CD4-positive, alpha-beta T cell treated with Interleukin-2 at 100 ng/mL for 4 hours (primary cell): ENCODE measurements at places on chromosomes 7 and 10.

DNA sequence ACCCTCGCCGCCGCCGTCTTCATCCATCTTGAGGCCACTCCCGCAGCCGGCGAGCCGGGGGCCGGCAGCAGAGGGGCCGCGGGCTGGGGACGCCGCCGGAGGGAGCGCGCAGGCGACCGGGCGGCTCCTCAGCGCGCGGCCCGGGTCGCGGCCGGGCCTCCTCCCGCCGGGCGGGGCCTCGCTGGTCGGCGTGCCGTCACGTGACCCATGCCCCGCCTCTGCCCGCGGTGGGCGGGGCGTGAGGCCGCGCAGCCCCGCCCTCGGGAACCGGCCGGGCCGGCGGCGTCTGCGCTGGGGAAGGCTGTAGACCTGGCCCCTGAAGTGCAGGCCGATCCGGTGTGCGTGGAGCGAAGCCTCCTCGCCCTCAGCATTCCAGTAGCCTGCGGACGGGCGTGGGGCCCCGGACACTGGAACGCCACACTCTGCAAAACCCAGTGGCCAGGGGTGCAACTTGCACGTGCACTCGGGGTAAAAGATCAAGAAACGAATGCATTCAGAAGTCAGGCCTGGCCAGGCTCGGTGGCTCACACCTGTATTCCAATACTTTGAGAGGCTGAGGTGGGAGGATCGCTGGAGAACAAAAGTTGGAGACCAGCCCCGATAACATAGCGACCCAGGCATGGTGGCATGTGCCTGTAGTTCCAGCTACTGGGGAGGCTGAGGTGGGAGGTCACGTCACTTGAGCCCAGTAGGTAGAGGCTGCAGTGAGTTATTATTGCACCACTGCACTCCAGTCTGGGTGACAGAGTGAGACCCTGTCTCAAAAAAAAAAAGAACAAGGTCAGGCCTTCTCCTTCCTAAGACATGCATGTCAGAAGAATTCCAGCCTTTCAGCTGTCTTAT lies at the start of gene CYTH3:
Gene CYTH3 (minus strand): TSS at position 144 of the 843 bp plus-strand sequence. CDS start 117 bp downstream, at position 27.
- peak; percentile 78 for DNase-seq

GRCh38 chr7:128427289-128427891 lies 17.6 kb upstream of the IMPDH1 start:
- DNase-seq = peak; percentile 66

- DNase-seq = no peak
Measured at GRCh38 chr10:121127151-121127906, 276.2 kb downstream of the WDR11 start.

GRCh38 chr7:1269336-1269890 lies 36.7 kb downstream of the UNCX start:
- DNase-seq = no peak

DNA sequence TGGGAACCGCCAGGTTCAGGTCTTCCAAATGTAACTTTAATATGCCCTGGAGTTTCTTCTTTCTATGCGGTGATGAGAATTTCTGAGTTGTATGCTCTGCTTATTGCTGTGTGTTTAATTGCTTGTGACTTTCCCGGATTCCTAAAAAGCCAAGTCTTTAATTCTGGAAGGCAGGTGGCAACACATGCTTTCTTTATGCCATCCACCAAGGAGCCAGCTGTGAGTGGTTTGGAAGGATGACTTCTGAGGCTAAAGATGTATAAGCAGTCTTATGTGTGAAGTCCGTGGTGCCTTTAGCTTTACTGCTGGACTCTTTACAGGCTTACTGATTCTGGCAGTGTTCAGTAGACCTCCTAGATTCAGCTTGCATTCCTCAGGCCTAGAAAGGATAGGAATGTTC lies 3.1 kb downstream of the SDK1 start:
- DNase-seq = no peak

DNA sequence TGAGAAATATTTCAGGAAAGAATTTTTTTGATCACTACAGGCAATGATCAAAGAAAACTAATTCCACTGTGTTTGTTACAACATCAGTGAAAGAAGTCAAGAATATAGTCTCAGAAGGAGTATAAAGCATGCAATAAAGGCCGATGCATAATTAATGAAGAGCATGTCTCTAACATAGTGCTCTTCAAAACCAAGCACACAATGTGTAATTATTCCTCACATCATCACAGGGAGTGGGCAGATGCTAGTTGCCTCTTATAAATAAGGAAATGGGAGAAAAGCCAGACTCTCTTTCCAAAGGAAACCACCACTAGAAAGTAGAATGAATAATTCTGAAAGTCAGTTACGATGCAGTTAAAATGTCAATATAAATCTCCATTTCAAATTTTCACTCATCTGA lies 220.1 kb downstream of the TEX36 start:
- DNase-seq = no peak

- DNase-seq = no peak
Measured at GRCh38 chr7:29483219-29484104, 80.2 kb upstream of the PRR15 start.

- DNase-seq = no peak
Measured at GRCh38 chr7:137026176-137026500, 157.7 kb downstream of the CHRM2 start.

GRCh38 chr7:110407706-110408105 lies 683.2 kb upstream of the LRRN3 start:
- DNase-seq = no peak

DNA sequence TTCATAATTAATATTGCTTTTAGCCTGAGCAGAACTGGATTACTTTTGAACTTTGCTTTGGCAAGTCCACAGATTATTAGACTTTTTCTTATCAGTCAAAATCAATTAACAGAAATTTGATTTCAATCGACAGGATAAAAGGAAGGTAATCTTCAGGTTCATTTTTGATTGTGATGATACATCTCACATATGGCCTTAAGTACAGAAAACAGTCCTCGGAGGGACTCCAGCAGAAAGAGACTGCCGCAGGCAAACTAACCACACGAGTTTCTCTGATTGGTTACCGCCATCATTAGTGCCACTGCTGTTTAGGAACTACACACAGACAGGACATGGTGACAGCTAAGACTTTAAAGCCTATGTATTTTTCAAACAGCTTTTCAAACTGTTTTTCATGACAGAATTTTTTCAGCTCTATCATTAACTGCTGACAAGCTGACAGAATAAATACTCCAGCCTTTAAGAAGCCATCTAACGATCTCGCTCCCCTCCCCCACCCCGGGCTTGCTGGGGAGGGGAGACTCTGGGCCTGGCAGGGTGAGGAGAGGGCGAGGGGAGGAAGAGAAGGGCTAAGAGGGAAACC lies 668.2 kb downstream of the KCNMA1 start:
- no peak for DNase-seq

- no peak for DNase-seq
Measured at GRCh38 chr7:108000875-108001763, 1.8 kb downstream of the LAMB1 start.

GRCh38 chr7:155337946-155338631 lies 40.4 kb downstream of the INSIG1 start:
- DNase-seq = no peak

GRCh38 chr7:37945336-37945735 lies 24.9 kb downstream of the EPDR1 start:
- DNase-seq = no peak

DNA sequence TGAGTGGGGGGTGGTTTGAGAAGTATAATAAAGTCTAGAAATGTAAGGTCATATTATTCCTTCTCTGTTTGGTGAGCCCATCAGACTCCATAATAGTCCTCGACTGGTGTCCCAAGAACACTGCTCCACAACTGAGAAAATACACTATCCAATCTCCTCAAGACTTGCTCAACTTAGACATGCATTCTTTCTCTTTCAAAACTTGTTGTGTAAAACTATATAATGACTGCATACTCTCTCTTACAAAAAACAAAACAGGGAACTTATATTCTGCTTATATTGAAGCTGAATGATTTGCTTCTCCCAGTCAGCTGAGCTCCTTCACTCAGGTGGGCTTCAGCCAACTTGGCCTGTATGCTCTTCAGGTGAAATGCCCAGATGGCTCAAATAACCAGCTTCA lies 204.7 kb downstream of the ZNF365 start:
- no peak for DNase-seq

DNA sequence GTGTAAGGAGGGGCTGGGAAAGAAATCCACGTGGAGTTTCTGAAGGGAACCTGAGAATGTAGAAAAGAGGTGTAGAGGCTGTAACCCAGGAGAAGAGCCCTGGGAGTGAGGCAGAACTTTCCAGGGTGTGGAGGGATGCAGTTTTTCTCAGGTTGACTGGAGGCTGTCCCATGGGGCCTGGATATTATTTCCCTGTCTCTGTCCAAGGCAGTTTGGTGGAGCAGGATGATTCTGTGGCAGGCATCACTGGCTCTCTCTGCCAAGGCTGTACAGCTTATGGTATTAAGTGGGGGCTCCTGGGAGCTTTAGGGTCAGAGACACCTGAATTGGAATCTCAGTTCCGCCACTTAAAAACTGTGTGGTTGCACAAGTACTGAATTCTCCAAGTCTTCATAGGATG lies 81.6 kb downstream of the CHN2 start:
- no peak for DNase-seq

DNA sequence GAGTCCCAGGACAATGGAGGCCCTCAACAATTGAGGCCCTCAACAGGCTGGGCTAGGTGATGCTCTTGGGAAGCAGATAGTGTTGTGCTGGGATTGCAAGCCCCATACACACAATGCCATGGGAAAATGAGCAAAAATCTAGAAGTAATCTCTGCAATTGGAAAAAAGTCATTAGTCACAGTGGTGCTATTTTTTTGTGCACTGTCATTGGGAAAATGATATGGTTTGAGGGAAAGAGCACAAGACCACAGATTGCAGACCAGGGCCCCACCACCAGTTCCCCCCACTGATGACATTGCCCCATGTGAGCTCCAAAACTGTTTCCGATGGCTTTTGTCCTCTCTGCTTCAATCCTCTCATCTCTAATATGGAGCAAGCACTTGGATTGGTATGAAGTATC lies 1.9 kb downstream of the KCTD7 start:
- no peak for DNase-seq

- DNase-seq = no peak
Measured at GRCh38 chr7:20301311-20301939, 29.3 kb upstream of the ITGB8 start.

DNA sequence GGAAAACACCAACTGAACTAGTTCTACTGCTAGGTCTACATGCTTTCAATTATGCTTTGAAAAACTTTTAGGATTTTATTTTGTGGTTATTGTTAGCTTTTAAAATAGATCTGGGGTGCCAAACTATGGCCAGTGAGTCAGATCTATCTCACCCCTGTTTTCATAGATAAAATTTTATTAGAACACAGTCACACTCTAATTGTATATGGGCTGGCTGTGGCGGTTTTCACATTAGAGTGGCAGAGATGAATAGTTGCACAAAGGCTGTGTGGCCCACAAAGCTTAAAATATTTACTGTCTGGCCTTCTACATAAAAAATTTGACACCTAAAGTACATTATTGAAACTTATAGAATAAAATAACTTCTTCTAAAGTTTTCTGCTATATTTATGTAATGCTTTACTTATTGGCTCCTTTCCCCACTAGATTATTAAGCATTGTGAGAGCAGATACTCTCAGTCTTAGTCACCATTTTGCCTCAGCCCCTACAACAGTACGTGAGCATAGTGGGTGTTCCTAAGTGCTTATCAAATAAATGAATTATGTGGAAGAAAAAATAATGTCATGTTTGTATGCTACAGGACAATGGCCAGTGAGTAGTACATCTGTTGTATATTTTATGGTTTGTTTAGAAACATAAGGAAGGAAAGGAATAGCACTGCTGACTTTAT lies 5.4 kb upstream of the SUV39H2 start:
- no peak for DNase-seq

GRCh38 chr10:65194126-65194525 lies 1672.9 kb downstream of the REEP3 start:
- DNase-seq = no peak

DNA sequence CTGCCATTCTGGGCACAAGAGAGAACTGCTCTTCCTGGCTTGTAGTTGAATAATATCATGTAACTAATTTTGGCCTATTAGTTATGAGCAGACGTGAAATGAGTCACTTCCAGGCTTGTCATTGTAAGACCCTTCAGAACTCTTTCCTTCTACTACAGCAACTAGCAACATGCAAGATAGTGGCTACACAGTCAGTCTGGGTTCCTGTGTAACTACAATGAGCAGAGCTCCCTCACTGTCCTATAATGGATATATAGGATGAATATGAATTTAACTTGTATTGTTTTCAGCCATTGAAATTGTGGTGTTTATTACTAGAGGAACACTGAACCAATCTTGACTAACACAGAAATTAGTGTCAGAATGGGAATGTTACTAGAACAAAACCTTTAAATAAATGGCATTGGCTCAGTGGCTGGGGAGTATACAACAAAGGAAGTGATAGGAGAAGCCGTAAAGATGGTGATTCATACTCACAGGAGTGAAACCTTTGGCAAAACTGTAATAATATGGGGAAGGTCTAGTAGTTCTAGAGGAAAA lies 2.9 kb upstream of the MTPN start:
- peak; percentile 30 for DNase-seq

- DNase-seq = no peak
Measured at GRCh38 chr7:51366930-51367613, 50.5 kb upstream of the COBL start.

DNA sequence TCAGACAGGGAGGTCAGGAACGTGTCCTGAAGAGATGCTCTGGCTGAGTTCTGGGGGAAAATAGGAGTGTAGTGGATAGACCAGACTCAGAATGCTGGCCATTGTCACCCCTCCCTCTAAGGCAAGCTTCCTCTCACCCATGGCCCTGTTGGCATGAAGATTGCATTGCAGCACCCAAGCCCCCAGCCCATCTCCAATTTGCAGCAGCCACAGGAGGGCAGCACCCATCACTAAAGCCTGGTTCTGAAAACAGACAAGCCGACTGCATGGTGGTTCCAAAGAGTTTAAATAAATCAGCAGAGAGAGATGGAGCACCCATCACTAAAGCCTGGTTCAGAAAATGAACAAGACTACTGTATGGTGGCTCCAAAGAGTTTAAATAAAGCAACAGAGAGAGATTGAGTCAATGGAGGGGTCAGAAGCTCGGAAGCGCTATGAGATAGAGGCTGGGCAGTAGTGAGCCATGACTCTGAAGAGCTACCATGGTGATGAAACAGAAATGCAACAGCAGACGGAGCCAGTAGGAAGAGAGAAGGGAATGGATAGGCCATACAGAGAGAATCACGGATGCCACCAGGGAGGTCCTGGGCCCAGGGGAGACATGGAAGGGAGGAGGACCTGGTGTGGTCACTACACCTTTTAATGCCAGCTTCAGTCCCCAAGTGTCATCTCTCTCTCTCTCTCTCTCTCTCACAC lies 237.9 kb upstream of the MYO3A start:
- no peak for DNase-seq

DNA sequence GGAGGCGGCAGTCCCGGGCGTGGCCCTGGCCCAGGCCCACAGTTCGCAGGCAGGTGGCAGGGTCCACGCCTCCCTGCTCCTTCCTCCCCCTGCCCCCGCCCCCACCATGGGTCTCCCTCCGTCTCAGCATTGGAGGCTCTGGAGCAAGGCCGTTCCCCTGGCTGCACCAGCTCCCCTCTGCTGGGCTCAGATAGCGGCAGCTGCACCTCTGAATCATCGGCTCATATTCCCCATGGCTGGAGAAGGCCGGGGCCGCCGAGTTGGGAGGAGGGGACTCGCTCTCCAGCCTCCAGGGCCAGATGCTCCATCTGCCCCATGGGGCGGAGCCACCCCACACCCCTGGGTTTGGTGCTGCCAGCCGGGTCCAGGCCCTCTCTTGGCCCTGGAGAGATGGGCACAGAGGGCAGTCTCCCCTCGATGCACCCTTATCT lies 145.0 kb downstream of the ELFN1 start:
- no peak for DNase-seq
